Kidney epithelial cell (primary cell): ENCODE measurements at places on chromosomes 12 and 14.

DNA sequence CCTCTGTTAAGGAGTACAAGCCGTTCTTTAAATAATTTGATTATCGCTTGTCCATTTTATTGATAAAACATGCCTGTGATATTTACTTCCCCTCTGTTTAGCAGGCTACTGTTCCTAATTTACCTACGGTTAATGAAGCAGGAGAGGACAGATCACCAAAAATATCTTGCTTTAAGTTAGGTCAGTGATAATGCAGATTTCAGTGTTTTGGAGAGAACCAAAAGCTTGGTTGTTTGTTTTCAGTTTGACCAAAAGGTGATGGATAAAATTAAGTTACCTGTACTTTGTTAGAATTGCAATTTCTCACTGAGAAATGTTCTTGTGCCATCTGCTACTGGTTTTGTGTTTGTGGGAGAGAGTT lies 958 bp downstream of the SPATS2 start:
- no peak for DNase-seq

GRCh38 chr12:32027684-32028365 lies 68.6 kb downstream of the RESF1 start:
- DNase-seq, result no peak

- DNase-seq, result no peak
Measured at GRCh38 chr14:54603362-54603761, 36.4 kb downstream of the SAMD4A start.

DNA sequence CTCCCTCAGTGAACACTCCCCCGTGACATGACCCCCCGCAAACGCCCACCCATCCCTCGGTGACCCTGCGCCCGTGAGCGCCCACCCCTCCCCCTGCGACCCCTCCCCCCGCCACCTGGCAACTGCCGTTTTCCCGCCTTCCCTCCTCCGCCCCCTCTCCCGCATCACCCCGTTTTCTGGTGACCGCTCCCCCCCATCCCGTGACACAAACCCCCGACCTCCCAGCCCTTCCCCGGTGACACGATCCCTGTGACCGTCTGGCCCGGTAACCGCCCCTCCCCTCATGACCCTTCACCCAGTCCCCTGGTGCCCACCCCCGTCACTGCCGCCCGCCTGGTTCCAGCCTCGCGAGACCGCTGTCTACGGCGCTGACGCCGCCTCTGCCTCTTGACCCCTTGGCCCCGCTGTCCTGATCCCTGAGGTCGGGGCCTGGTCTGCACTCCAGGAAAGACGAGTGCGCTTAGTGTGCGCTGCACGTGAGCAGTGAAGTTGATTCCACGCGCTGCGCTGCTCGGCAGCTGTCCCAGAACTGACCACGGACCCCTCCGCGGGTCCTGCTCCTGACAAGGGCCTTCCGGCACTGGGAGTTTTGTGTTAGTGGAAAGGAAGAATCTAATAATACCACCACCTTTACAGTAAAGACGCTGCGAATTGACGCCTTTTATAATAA lies 59.4 kb downstream of the DDX51 start:
- DNase-seq, result no peak

- no peak for DNase-seq
Measured at GRCh38 chr12:54126696-54127537, 61.9 kb downstream of the SMUG1 start.

DNA sequence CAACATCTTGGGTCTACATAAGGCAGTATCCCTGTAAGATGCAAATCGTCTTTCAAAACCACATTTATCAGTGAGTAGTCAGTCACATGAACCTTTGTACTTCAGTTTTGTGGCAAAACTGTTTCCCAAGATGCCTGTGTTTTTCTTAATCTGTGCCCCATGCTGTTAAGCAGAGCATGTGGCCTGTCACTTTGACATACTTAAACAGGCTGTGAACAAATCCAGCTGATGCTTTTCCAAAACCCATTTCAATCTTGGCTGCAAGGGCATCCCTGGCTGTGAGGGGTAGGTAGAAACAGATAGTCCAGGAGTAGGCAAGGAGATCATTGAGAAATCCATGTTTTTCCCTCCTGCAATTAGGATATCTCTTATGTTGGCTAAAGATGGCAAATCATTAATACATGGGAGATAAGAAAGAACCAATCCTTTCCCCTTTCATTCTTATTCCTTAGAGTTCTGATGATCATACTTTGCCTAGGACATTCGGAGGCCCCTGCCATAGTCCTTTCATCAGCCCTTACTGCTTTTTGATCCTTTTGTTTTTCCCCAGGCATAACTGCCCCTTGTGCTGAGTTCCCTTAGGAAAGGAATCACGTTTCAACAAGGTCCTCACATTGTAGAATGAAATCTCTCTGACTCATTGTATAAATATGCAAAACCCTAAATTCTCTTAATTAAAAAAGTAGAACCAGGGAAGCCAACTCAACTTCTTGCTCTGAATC lies 121.1 kb upstream of the EEA1 start:
- peak; percentile 25 for DNase-seq

- DNase-seq, result no peak
Measured at GRCh38 chr14:55192054-55192621, 753 bp upstream of the DLGAP5 start.

DNA sequence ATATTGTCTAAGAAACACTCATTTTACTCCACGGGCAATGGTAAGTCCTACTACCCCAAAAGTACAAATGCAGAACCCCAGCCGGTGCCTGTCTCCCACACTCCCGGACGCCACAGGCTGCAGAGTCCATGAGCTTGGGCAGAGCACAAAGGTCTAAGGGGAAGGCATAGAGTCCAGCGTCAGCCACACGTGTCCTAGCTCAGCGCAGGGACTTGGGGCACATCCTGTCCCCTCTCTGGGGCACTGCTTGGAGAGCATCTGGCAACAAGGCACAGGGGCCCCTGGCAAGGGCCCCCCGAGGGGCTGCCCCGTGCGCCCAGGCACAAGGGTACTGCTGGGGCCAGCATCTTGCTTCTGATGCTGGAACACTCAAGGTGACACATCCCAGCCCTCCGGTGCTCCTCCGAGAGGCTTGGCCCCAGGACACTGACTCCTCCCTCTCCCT lies 58.4 kb downstream of the BCL11B start:
- no peak for DNase-seq

GRCh38 chr14:96961895-96962294 lies 164.7 kb downstream of the VRK1 start:
- no peak for DNase-seq

DNA sequence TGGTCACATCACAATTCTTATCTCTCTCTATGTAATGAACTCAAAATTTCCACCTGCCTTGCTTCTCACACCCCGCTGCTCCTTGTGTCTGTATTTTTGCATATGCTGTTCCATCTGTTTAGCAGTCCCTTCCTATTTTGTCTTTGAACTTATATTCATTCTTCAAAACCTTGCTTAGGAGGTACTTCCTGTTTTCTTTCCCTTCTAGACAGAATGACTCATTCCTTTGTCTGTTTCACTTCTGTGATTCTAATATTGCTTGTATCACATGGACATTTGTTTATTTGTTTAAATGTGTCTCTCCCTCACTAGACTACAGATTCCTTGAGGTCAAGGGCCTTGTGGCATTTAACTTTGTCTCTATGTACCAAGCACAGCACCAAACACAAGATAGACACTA lies 424.2 kb downstream of the ETNK1 start:
- no peak for DNase-seq

GRCh38 chr12:104072099-104072498 lies 7.8 kb downstream of the HCFC2 start:
- no peak for DNase-seq

DNA sequence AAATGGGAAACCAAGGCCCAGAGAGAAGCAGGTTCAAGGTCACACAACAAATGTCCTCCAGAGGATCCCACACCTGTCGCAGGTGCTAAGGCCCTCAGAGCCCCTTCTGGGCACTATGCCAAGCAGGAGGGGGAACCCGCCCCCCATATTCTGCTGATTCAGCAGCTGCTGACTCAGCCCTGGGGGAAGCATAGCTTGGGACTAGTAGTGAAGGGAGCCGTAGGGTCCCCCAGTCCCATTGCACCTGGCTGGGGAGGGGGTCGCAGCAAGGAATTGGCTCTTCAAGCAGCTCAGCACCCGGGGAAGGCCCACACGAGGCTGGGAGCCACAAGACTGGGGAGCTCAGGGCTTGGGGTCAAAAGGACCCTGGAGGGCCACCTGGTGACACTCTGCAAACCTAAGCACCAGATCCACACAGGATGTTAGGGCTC lies 1.0 kb downstream of the RASAL1 start:
- no peak for DNase-seq

DNA sequence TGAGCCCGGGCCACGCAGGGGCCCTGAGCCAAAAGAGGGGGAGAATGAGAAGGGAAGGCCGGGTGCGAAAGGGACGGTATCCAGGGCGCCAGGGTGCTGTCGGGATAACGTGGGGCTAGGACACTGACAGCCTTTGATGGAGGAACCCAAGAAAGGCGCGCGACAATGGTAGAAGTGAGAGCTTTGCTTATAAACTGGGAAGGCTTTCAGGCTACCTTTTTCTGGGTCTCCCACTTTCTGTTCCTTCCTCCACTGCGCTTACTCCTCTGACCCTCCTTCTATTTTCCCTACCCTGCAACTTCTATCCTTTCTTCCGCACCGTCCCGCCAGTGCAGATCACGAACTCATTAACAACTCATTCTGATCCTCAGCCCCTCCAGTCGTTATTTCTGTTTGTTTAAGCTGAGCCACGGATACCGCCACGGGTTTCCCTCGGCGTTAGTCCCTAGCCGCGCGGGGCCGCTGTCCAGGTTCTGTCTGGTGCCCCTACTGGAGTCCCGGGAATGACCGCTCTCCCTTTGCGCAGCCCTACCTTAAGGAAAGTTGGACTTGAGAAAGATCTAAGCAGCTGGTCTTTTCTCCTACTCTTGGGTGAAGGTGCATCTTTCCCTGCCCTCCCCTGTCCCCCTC lies 3.0 kb downstream of the SSTR1 start:
- no peak for DNase-seq
